ENCODE measurements at places on chromosomes 4 and X.

- no peak for DNase-seq
Measured at GRCh38 chr4:140168474-140168873, 14.5 kb upstream of the MAML3 start.

DNA sequence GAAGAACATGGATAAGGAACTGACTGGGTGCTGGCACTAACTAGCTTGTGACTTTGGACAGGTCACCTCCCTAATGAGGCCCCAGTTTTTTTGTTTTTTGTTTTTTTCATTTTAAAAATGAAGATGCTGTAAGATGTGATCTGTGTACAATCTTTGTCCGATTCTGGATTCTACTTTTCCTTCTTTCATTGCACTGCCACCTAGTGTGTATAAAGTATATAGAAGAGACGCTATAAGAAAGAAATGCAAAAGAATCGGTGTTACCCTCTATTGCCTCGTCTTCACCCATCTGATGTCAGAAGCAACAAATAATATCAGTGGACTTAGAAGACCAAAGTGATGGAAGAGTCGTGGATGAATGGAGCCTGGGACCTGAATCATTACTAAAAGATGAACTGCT lies 58.6 kb upstream of the P2RY10 start:
- no peak for DNase-seq

DNA sequence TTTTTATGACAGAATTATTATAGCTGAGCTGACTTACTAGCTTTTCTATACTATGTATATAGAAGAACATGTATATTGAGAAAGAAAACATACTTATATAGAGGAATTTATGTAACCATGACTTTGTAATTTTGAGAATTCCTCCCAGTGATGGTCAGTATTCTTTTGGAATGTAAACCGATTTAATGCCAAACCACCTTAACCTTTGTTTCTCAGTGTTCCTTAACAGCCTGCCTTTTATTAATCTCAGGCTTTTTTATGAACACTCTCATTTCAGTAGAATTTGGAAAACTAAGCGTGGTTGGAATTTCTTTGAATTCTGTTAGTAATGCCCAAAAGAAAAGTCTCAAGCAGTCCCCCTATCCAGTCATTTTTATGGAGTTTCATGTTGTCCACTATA lies 47.0 kb downstream of the MOSPD2 start:
- no peak for DNase-seq

GRCh38 chrX:10341309-10341708 lies 184.5 kb downstream of the CLCN4 start:
- DNase-seq = no peak

- no peak for DNase-seq
Measured at GRCh38 chr4:130025701-130026100, 929.7 kb downstream of the C4orf33 start.

DNA sequence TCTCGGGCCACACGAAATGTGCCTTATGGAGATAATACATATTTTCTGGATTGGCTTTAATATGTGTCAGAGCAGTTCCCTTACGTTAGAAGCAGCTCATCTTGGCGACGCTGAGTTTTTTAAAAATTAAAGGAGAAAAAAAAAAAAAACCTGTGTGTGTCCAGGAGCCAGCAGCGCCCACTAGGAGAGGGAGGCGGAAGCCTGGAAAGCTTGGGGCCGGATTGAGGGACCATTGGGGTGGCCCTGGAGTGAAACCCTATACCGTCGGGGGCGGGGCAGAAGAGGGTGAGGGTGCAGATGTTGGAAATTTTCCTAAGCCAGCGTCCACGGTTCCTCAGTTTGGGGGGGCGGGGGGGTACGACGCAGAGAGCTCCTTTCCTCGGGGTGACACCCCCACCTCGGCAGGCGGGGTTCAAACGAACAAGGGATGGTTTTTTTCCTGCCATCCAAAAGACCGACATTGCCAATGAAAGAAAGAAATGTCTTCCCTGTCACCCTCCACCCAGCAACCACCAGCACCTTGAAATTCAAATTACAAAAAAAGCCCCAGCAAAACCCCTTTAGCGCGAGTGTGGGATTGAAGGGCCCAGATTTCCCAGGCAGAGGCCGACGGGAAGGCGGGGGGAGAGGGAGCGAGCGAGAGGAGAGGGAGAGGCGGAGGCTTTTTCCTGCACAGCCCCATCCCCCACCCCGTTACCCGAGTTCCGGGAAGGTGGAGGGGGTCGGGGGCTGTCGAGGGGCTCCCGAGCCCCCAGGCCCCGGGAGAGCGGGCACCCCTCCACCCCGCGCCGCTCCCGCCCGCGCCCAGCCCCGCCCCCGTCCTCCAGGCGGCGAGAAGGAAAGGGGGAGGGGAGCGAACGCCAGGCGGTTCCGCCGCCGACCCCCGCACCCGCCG lies 859 bp downstream of the SMARCA1 start:
- no peak for DNase-seq

DNA sequence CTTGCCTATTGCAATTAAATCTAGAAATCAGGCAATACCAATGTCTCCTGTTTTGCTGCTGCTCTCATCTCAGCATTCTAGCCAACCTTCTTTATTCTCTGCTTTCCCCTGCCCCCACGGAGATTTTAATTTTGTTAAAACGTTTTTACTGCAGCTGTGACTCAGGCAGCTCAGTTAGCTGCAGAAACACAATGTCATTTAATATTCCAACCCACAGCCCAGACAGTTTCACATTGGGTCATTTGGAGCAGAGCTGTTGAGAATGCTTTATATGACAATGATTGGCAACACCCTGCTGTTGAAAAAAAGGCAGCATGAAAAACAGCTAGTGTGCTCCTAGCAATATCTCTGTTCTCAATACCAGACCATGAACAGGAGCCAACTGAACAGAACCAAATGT lies 12.6 kb upstream of the SLC10A4 start:
- no peak for DNase-seq

DNA sequence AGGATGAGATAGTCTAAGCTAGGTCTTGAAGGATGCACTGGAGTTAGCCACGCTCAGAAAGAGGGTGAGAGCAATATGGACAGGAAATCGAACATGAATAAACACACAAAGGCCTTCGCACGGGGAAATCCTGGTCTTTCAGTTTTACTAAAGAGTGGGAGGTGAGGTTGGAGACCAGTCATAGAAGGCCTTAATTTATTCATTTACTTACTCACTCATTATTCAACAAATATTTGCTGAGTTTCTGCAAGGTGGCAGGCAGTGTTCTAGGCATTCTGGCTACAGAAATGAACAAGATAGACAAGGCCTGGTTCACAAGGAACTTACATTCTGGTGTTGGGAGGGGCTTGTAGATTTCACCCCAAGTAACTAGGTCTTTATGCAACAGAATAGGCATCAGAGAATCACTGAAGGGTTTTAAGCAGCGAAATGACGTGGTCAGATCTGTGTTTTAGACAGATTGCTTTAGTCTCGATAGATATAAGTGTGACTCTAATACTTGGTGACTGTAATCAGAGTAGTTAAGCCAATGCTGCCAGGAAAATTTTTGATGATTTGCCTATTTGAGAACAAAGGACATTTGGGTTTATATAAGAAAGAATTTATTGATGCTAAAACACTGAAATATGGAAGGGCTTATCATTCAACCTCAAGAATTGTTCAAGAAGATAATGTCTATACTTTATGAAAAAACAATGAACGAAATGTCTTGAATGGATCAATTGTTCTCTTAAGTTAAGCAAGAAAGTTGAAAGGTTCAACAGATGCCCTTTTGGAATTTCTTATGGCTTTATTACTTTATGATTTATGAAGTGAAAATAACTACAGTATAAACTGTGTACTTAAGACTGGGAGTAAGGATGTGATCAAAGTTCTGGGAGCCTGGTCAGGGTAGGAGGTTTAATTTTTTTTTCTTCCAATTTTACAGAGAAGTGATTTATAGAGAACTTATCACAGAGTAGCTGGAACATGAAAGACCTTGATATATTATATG lies 184.4 kb upstream of the CASK start:
- peak; percentile 36 for DNase-seq

DNA sequence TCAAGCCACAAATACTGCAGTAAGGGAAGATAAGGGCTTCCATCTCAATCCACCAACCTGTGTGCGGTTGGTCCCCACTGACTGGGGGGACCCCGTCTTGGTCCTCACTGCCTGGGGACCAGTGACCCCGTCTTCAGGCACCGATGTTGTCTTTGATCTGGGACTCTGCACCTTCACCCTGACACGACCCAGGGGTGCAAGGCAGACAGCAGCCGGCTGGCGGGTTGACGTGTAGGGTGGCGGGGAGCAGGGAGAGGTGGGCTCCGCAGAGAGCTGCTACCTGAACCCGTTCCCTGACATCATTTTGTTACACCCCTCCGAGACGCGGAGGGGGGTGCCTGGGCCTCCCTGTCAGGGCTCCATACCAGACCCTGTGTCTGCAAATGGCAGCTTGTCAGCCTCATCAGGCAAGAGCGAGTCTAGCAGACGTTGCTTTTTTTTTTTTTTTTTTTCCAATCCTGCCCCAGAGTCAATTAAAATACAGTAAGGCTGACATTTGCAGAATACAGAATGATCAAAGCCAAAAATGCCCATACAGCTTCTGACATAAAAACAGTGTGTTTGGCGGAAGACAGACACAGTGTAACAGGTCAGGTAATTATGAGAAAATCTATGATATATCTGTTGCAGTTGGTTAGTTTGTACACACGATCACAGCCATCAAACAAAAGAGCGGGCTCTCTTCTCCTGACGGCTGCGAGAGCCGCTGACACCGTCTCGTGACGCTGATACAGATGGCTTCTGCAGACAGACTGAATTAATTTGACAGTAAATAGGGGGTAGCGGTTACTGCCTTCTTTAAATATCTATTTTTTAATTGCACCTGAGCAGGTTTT lies 118.6 kb downstream of the CRLF2 start:
- no peak for DNase-seq

DNA sequence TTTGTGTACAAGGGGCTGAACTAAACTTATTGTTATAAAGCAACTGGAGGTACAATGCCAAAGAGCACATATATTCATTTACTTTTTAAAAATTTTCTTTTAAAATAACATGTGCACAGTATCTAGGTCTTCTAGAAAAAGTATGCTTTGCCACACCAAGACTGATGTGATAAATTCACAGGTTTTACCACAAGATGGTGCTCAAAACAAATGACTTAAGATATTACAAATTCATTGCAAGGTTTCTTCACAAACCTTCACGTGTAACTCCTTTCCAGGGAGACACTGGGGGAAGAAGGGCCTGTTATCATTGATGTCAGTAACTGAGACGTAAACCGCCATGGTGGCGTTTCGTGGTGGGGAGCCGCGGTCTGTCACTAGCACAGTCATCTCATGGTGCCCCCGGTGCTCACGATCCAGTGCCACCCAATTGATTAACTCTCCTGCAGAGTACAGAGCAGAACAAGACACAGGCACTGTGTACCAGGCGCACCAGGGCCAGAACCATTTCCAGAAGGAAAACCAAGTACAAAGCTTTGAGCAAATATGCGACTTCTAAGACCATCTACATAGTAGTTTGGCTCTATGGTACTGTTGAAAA lies 162.2 kb downstream of the DCHS2 start:
- no peak for DNase-seq

DNA sequence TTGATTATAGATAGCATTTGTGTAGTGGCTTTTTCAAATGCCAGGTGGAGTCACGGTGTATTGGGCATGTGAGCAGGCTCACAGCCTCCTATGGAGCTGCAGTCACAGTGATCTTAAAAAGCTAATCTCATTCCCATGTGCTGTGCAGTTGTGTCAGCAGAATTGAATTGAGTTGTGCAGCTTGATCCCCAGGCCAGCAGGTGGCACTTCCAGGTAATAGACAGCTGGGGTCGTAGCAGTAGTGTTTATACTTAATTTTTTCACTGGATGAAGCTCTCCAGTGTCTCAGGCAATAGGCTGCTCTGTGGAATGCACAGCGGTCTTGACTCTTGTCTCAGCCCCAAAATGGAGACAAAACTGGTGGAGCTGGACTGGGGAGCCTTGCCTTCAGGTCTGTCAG lies 1028.1 kb downstream of the SH3BGRL start:
- DNase-seq = no peak

- no peak for DNase-seq
Measured at GRCh38 chr4:95534032-95534431, 14.7 kb downstream of the UNC5C start.

DNA sequence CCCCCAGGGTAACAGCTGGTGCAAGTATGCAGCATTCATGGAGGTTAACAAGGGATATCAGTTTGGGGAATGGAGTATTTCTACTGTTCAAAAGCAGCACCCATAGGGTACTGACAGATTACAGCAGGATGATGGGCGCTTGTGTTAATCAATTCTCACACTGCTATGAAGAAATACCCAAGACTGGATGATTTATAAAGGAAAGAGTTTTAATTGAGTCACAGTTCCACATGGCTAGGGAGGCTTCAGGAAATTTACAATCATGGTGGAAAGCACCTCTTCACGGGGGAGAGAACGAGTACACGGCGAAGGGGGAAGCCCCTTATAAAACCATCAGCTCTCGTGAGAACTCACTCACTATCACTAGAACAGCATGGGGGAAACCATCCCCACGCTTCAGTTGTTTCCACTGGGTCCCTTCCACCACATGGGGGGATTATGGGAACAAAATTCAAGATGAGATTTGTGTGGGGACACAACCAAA lies 64.1 kb downstream of the TNIP2 start:
- DNase-seq = peak; percentile 49

DNA sequence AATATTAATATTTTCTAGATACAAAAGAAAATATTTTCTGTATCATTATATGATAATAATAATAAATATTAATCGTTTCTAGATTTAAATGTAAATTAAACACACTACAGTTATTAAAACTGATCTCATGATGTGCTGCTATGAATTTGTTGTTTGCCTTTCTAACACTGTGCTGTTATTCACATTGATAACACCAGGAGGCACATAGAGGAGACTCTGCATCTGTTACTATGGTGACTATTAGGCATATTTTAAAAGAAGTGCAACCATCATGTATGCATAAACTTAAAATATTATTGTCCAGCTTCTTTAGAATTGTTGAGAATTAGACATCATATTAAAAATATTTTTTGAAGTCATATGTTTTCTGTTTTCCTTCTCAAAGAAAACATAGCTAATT lies 11.8 kb upstream of the PDGFC start:
- no peak for DNase-seq

GRCh38 chr4:40687676-40688389 lies 58.2 kb upstream of the RBM47 start:
- no peak for DNase-seq

- no peak for DNase-seq
Measured at GRCh38 chr4:8591626-8592365, 769 bp upstream of the CPZ start.

GRCh38 chr4:38209654-38210053 lies 249.5 kb downstream of the PTTG2 start:
- DNase-seq = no peak

GRCh38 chrX:81348388-81348787 lies 146.5 kb downstream of the SH3BGRL start:
- DNase-seq = no peak

- DNase-seq = no peak
Measured at GRCh38 chrX:104864296-104864695, 298.3 kb downstream of the IL1RAPL2 start.

DNA sequence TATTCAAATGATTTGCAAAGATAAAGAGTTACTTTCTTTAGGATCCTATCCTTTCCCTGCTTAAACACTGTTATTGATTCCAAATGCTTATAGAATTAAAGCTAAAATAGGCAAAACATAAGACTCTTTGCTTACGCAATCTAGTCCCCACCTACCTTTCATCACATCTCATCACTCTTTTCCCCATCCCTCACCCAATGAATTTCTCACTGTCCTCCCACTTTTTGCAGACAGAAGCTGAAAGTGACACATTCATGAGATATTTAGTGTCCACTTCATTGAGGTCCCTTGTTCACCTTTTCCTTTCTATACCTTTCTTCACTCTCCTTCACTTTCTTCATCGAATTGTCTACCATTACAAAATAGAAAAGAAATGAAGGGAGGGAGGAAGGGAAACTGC lies 424 bp downstream of the SATL1 start:
- DNase-seq = no peak

GRCh38 chr4:103137446-103137827 lies 37.8 kb upstream of the BDH2 start:
- DNase-seq = no peak

Measured in stimulated activated CD4-positive, alpha-beta T cell treated with anti-CD3 and anti-CD28 coated beads, Interleukin-4, amount 100 ng/mL, for 24 hours (primary cell).